ENCODE measurements at places on chromosomes 12 and 14. TPM values are rescaled to one million over a fixed set of nuclear protein-coding genes. Genes with fewer than 3 reads are reported as not detected.

GRCh38 chr12:56591961-56592360 is 38.2 kb downstream of the BAZ2A start:
- no peak for DNase-seq

- DNase-seq, result peak; percentile 99
Measured at GRCh38 chr12:53205747-53206419, 1.2 kb downstream of the ITGB7 start.

GRCh38 chr12:106135781-106136180 is 3.0 kb downstream of the NUAK1 start:
- DNase-seq, result no peak

DNA sequence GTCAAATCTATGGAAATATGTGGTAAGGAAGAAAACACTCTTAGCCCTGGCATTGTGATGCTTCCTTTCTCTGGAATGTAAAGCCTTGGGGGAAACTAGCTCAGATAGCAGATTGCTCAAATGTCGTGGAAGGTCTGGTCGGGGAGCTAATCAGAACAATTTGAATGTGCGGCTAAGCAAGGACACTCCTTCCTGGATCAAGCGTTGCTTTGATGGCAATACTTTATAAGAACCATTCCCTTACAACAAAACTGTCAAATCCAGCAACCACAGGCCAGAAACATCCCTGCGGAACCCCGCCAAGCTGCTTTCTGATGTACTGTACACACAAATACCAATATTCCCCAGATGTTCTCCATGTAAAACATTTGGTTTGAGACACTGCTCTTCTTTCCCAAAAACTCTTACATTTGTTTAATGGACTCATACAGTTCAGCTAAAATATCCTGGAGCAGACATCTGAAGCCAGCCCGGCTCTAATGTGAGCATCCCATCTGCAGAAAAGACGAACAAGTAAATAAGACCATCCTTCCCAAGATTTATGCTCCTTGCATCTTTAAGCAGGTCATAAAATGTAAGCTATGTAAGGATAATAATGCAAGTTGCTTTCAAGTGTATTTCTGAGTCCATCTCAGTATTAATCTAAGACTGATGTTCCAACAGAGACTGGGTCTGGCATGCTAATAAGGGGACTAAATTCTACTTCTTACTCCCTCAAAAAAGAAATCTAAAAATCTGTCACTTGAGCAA is 20.2 kb downstream of the NUAK1 start:
- DNase-seq, result no peak

DNA sequence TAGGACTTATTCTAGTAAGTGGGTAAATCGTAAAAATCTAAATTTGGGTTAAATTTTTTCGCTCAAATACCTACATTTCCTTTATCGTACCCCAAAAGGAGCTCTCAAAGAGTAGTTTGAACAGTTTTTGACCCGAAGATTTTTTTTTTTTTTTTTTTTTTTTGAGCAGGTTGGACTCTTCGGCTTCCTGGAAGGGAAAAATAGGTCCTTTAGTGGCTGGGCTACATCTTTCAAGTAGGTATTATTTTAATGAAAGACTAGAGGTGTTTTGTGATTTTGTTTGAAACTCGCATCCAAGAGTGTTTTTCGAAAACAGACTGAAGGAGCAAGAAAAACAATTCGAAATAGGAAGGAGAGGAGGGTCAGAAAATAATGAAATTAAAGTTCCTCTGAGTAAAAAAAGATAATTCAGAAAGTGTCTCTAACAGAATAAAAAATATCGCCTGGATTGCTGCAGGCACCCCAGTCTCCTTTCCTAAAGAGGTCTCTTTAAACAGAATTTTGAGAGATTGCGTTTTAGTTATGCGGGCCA is 6.0 kb downstream of the CDKN1B start:
- DNase-seq, result no peak

KCNJ8 gene
- total RNA-seq, result 9.1 TPM

ISM2 gene
- not detected for total RNA-seq

MDP1 gene
- total RNA-seq, result 14.1 TPM

- no peak for DNase-seq
Measured at GRCh38 chr14:76716285-76716684, 45.0 kb upstream of the VASH1 start.

PELI2 gene
- 14.1 TPM for total RNA-seq

GRCh38 chr12:14892726-14893505 is 7.3 kb upstream of the MGP start:
- no peak for DNase-seq

DNA sequence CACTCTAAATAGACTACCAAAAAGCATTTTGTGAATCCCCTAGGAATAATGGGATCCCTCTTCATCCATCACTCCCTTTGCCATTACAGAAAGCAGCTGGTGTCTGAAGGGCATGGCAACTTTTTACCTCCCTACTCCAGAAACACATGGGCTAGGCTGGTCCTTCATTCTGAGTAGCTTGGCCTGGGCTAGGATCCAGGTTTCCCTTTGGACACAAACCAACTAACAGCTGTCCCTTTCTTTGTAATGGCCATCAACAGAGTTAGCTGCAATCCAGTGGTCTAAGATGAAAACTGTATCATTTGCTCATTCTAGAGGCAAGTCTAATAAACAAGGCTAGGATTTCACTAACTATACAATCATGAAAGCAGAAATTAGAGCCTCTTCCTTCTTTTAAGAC is 7.4 kb downstream of the GRIN2B start:
- no peak for DNase-seq

STAC3 gene
- total RNA-seq, result 0.36 TPM

DNA sequence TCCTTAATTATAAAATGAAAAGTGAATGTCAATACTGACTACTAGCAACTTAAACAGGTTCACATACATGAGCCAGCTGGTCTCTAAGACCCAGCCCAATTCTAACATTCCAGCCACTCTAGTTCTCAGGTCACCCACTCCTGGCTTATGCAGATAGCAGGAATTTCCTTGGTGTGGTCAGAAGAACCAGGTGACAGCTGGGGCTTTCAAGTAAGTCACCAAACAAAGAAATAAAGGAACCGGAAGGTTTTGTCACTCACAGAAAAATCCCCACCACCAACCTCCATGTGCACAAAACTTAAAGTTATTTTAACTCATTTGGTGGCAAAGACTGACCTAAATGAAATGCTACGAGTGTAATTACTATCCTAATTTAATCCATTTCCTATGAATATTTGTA is 129.6 kb upstream of the CDKN3 start:
- no peak for DNase-seq

KRT79 gene
- total RNA-seq, result not detected

GRCh38 chr12:77076886-77077285 is 11.5 kb upstream of the E2F7 start:
- no peak for DNase-seq

GRCh38 chr12:100375038-100375735 is 18.3 kb downstream of the SLC17A8 start:
- peak; percentile 75 for DNase-seq

MFAP5 gene
- 57.9 TPM for total RNA-seq

GRCh38 chr12:10194160-10194670 is 15.4 kb downstream of the TMEM52B start:
- DNase-seq, result no peak

HOXC9 gene
- total RNA-seq, result 11.6 TPM

KRT81 gene
- 0.29 TPM for total RNA-seq

PZP gene
- not detected for total RNA-seq

CELA1 gene
- not detected for total RNA-seq

DNA sequence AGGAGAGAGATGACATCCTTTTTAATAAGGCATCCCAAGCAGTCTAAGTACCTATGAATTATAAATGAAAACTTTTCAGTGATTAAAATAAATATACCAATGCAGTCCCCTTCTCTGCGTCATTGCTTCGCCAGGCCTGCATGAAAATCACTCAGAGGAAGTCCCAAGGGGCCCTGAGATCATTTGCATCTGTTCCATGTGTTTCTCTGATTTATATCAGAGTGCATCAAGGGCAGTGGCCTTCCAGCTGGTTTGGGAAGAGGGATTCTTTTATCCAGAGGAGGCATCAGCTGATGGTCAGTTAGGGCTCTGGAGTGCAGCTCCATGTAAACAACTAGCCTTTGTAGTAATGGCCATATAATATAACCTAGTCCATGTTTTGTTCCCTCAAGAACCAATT is 210.1 kb downstream of the RGS6 start:
- DNase-seq, result no peak

DCN gene
- total RNA-seq, result 1,107 TPM

DNA sequence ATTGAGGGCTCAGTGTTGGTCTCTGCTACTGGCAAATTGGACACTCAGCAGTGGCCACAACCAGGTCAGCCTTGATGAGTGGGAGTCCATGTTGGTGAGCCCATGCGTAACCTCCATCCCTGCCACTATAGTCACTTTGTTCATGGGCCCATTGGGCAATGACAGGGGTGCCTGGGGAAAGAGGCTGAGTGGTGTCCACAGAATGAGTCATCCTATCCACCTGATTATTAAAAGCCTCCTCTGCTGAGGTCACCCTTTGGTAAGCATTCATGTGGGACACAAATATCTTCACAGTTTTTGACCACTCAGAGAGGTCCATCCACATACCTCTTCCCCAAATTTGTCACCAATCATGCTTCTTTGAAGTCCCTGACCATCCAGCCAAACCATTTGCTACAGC is 50.0 kb downstream of the FIGNL2 start:
- no peak for DNase-seq

- no peak for DNase-seq
Measured at GRCh38 chr12:89528434-89528833, 2.6 kb upstream of the POC1B start.

DNA sequence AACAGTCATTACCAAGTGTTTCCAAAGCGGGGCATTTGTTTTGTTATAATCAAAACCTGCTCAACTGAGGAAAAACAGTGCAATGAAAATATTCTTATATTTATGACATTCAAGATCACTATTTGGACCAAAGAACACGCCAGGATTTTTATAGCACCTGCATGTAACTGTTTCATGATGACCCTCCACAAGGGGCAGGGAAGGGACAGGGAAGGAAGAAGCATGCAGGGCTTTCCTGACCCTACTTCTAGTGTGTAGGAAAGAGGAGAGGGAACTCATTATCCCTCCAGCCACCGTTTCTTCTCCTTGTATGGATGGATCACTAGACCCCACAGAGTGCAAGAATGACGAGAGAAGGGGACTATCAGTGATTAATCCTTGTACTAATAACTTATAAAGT is 49.4 kb downstream of the SPPL3 start:
- no peak for DNase-seq

RNASE1 gene
- total RNA-seq, result not detected

SLC6A15 gene
- total RNA-seq, result under 0.01 TPM

DNA sequence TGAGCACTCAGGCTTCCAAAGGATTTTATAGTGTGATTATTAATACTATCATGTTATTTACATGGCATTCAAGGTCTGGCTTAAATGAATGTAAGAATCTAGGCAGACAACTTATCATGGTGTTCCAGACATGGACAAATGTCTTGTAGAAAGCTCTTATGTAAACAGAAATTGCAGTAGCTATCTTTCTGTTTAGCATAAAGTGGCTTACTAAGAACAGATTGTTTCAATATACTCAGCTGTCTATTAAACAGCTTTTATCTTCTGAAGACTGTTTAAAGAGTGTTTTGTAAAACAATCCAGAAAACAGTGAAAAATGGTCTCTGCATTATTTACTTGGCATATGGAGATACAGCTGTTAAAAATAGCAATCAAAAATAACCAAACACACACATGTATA is 1061.8 kb upstream of the SEL1L start:
- no peak for DNase-seq

BMP4 gene
- 6.8 TPM for total RNA-seq

KRT80 gene
- total RNA-seq, result 0.59 TPM

DNA sequence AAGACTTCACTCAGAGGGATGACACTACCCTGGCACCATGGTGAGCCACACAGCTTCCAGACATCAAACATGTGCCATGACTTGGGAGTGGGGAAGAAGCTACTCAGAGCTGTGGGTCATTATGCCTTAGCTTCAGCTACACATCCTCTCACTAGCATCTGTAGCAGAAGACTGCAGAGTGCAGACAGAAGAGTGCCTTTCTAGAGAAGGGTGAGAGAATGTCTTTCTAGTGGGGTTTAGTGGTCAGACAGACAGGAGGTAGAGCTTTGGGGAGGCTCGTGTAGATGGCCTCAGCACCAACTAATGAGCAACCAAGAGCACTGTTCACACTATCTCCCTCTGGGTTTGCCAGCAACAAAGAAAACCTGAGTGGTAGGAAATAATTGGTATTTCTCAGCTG is 4.9 kb upstream of the B4GALNT3 start:
- no peak for DNase-seq

GRCh38 chr14:36096090-36096489 is 80.4 kb downstream of the PTCSC3 start:
- no peak for DNase-seq

GRCh38 chr12:54555670-54556257 is 6.4 kb downstream of the PDE1B start:
- no peak for DNase-seq

DNA sequence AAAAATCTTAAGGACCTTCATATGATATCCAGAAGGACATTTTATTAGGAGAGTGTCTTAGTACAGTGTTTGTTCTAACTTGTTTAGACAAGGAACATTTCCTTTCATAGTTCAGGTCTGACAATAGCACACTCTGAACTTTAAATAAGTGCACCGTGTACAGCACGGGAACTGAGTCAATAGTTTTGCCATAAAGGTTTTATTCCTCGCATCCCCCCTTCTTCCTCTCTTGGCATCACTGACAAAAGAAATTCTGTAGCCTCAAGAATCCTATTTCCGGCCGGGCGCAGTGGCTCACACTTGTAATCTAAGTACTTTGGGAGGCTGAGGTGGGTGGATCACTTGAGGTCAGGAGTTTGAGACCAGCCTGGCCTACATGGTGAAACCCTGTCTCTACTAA is 58.3 kb downstream of the TMCC3 start:
- no peak for DNase-seq

DNA sequence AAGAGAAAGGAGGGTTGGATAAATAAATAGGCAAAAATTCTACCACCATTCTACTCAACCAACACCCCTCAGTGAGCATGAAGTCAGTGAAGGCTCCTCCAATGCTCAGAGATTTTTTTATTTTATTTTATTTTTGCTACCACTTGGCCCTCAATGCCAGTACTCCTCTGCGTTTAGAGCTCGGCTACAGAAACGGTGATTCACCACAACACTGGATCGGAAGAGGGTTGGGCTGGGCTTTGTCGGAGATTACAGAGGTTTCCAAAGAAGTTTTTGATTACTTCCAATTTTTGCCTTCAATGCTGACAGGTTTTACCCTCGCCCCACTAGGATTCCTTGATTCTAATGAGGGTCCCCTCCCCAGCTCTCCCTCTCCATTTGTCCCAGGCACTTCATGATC is 1027.2 kb upstream of the TMEM132C start:
- DNase-seq, result no peak

SSTR1 gene
- under 0.01 TPM for total RNA-seq
